ENCODE measurements at places on chromosomes 4 and X.

GRCh38 chr4:152294331-152294730 lies 241.6 kb downstream of the FBXW7 start:
- DNase-seq = no peak

GRCh38 chr4:117770269-117771102 lies 263.8 kb upstream of the NDST3 start:
- no peak for DNase-seq

DNA sequence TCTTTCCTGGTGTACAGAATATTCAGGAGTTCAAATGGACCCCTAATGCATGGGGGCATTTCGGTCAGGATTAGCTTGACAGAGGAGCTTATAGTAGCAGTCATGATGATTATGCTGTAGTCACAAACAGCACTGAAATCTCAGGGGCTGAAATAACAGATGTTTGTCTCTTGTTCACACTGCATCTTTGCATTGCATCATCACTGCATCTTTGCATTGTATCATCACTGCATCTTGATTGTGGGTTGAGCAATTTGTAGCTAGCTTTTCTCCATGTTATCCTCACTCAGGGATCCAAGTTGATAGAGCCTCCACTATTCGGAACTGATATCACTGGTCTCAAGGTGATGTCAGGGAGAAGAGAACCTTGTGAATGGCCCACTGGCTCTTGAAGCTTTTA lies 160.9 kb downstream of the GATB start:
- no peak for DNase-seq

GRCh38 chr4:155529272-155529671 lies 137.4 kb upstream of the GUCY1A1 start:
- DNase-seq = no peak

DNA sequence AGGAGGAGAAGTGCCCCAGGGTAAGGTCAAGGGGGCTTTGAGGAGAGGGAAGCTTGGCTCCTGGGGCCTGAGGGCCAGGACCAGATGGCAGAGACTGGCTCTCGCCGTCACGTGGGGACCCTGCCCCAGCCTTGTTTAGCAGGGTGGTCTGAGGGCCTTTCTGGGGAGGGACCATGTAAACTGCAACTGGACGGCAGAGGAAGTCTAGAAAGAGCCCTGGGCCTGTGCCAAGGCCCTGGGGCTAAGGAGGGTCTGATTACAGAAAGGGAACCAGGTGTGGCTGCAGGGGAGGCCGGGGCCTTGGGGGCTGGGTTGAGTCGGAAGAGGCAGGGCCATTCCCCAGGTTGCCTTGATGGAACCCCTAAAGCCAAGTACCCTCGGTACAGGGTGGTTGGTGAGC lies 1.8 kb upstream of the HGFAC start:
- no peak for DNase-seq

DNA sequence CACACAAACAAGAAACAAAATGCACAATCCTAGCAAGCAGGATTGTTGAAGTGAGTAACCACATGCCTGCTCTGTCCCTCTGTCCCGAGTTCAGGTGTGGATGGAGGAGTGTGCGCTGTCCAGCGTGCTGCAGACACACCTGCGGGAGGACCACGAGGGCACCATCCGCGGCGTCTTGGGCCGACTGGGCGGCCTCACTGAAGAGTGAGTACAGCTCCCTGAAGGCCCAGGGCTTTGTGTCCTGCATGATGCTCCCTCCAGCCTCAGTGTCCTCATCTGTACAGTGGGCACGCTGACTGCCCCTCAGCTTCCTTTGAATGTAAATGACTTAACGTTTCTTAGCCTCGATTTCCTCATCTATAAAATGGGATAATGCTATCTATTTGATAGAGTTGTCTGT lies 82.5 kb downstream of the EVC start:
- DNase-seq = no peak

GRCh38 chrX:129566073-129566472 lies 26.0 kb downstream of the OCRL start:
- peak; percentile 46 for DNase-seq

- no peak for DNase-seq
These were observed 76.5 kb downstream of the ZNF518B start for GRCh38 chr4:10380735-10381134.

GRCh38 chr4:40375620-40376019 lies 40.5 kb downstream of the CHRNA9 start:
- DNase-seq = no peak

- no peak for DNase-seq
These were observed 25.0 kb upstream of the HELT start for GRCh38 chr4:184993247-184993646.

GRCh38 chr4:155964016-155964891 lies 10.6 kb upstream of the CTSO start:
- DNase-seq = no peak

- DNase-seq = no peak
These were observed 75.9 kb upstream of the CAMK2D start for GRCh38 chr4:113837397-113837796.

GRCh38 chrX:12977761-12978204 lies 2.9 kb downstream of the TMSB4X start:
- no peak for DNase-seq

DNA sequence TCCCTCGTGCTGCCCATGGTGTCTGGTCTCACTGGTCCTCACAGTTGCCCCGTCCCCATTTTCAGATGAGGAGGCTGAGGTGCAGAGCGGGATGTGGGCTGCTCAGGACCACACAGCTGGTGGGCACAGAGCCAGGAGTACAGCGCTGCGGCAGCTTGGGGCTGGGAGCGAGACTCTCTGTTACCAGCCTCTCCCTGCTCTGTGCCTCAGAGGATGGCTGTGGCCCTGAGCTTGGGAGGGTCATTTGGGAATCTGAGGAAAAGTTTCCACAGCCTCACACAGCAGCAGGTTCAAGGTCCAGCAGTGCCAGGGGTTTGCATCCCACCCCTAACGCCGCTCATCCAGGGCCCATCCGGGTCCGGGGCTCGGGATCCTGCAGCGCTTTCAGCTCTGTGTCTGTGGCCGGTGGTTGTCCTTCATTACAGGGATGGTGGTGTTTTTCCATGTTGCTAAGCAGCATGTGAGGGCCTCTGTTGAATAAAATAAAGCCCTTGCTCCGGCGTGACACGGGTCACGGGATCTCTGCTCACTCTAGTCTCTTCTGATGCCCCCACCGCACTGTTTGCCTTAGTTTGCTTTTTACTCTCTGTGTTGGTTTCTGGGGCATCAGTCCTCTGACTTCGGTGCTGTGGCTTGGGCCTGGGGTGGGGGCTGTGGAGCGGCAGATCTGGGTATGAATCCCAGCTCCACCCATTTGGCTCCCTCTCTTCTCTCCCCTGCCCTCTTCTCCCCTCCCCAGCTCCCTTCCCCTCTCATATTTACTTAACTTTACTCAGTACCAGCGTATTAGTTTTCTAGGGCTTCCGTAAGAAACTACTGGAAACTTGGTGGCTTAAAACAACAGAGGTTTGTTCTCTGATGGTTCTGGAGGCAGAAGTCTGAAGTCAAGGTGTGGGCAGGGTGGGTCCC lies 6.5 kb downstream of the WFS1 start:
- no peak for DNase-seq

DNA sequence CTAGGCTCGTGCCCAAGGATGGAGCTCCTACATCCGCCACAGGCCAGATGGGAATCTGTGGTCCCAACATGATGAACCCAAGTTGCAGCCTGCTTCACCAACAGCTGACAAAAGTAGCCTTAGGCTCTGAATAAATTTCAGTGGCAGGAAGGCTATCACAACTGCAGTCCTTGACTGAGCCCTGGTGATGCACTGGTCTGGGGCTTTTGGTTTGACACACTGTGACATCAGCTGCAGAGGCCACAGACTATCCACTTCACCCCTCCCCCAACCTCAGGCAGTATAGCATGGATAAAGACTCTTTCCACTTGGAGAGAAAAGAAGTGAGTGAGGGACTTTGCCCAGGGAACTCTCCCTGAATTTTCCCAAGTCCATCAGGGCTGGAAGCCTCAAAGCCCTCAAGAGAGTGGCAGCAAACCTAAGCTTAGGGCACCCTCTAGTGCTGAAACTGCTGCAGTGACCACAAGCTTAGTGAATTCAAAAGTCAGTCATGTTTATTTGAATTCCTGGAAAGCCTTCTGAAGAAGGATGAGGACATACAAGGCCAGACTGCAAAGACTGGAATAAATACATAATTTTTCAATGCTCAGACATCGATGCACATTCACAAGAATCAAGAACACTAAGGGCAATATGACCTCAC lies 135.0 kb upstream of the TENT5D start:
- no peak for DNase-seq

GRCh38 chr4:113446019-113446418 lies 315.5 kb downstream of the CAMK2D start:
- no peak for DNase-seq

- no peak for DNase-seq
These were observed 67.0 kb upstream of the RPS6KA3 start for GRCh38 chrX:20333672-20334071.

DNA sequence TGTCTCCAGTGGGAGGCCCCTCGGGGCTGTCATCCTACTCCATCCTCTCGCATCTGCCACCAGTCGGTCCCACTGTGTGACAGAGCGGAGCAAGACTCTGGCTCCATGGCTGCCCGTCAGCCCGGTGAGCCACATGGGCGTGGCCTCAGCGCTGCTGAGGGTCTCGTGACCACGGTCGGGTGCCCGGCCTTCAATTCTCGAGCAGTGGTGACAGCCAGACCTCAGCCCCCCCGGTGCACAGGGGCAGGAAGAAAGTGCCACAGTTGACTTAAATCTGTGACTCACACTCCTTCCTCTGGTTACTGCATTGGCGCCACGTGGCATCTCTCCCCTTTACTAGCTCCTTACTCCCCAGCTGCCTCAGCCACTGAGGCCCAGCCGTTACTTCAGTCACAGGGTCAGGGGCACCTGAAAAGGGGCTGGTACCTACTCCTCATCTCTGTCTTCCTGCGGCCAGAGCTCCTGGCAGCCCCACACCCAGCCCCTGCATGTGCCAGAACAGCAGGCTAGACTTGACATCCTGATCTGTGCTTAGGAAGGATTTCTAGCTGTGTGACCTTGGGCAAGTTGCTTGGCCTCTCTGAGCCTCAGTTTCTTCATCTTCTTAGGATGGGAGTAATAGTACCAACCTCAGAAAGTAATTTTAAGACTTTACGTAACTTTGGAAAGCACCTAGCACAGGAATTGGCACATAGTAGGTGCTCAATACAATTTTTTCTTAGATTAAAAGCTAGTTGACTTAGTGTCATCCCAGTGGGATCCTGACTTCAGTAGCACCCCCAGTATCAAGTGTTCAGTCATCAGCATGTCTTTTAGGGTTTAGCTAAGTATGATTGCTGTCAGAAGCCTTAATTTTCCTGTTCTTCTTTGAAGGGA lies 66.1 kb downstream of the TNIP2 start:
- DNase-seq = no peak

DNA sequence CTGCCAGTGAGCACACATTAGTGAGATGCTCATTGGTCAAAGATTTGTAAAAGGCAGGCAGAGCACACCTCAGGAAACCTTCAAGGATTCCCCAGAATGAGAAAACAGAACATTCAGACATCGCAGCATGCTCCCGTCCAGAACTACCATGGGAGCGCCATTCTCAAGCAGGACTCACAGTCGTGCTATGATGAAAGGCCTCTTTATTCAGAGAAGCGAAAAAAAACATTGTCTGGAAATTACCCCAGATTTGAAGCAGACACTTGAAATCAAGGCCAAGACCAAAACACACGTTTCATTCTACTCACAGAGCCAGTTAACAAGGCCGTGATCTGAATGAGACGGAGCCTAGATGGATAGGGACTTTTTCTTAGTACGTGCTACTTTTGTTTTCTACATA lies 961.8 kb upstream of the TENM3 start:
- no peak for DNase-seq

DNA sequence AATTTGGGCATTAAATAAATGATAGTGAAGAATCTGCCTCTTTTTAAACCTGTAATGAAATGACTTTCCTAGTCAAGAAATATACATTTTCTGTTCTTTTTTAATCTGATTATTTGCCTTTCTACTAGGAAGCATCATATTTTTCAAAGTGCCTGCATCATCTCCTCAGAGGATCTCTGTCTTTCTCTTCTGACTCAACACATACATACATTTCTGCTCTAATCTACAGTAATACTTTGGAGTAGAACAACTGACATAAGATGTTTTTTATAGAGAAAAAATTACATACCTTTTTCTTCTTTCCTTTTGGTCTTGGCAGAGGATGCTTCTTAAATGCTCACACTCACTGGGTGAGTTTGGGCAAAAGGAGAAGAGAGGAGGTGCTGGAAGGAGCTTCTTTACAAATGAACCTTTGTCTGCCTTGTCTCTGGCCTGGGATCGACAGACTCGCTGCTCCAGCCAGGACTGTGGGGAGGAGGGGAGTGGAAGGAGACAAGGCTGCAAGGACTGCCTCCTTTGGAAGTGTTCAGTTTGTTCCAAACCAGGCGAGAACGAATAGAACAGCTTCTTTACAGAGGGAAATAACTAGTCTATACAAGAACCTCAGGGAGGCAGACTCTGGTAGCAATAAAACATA lies at the start of gene SCRG1:
SCRG1 (minus strand) TSS at position 338 of the 637 bp plus-strand sequence. CDS start 7,702 bp downstream, outside the sequence.
- peak; percentile 80 for DNase-seq

GRCh38 chrX:10021461-10022272 lies 54.5 kb downstream of the CLDN34 start:
- DNase-seq = no peak

DNA sequence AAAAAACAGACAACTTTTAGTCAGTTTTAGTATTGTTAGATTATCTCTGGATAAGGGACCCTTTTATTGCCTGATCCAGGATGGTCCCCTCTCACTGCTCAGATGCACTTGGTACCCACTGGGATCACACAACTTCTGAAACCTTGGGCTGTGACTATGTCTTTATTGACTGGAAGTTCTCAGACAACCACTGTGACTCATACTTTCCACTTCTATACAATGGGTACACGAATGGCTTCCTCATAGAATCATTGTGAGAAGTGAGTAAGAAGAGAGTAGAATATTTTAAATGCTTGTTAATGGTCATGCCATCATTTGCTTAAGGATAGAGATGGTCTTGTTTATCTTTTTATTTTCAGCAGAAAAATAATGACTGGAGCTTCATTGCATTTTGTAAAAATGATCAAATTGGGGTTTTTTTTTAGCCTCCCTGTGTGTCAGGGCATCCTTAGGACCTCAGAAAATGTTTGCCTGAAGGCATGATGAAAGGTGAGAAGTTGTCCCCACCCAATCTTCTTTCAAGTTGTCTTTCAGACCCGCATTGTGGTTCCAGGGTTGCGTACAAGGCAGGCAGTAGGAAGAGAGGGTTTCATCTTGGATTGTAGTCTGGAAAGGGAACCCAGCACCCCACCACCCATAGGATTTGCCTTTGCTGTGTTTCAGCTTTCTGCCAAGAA lies 115.1 kb downstream of the CPEB2 start:
- no peak for DNase-seq

DNA sequence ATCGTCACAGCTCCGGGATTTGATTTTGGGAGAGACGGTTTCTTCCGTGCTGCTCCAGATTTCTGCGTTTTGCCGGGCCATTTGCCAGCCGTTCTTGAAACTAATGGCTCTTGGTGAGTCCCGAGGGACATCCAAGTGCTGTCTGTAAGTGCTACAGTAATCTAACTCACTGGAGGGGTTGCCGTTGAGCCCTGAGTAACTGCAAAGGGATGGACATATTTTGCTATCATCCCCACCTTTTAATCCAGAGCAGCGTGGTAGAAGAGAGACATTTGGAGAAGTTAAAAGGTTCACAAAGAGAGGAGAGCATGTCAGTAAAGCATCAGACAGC lies 88.9 kb upstream of the PDLIM3 start:
- DNase-seq = no peak
